ENCODE measurements at places on chromosomes 5 and 9. TPM values are rescaled to one million over a fixed set of nuclear protein-coding genes. Genes with fewer than 3 reads are reported as not detected.

HAND1 gene
- 1.3 TPM for polyA plus RNA-seq

ANXA6 gene
- 139 TPM for polyA plus RNA-seq

TLE4 gene
- polyA plus RNA-seq: 11.8 TPM

PCDHB11 gene
- polyA plus RNA-seq: 0.67 TPM

GPX3 gene
- 1,026 TPM for polyA plus RNA-seq

TRIM7 gene
- polyA plus RNA-seq: 5.3 TPM

AGXT2 gene
- 0.11 TPM for polyA plus RNA-seq

FBN2 gene
- polyA plus RNA-seq: 6.6 TPM

LRRTM2 gene
- polyA plus RNA-seq: 0.07 TPM

EPB41L4B gene
- 9.2 TPM for polyA plus RNA-seq

SLC6A7 gene
- polyA plus RNA-seq: not detected

SPATA31C1 gene
- polyA plus RNA-seq: not detected

RGS7BP gene
- polyA plus RNA-seq: 0.54 TPM

HTR4 gene
- 0.16 TPM for polyA plus RNA-seq

P4HA2 gene
- 10.3 TPM for polyA plus RNA-seq

URM1 gene
- 22.8 TPM for polyA plus RNA-seq

SLCO4C1 gene
- polyA plus RNA-seq: 0.10 TPM

DOCK2 gene
- 10.9 TPM for polyA plus RNA-seq

ZBTB34 gene
- polyA plus RNA-seq: 2.1 TPM

ZNF169 gene
- 1.2 TPM for polyA plus RNA-seq

C6 gene
- 1.8 TPM for polyA plus RNA-seq

CDH10 gene
- 2.8 TPM for polyA plus RNA-seq

PRLR gene
- polyA plus RNA-seq: 2.7 TPM

PDE6A gene
- 1.5 TPM for polyA plus RNA-seq

CEP72 gene
- 2.1 TPM for polyA plus RNA-seq

SPRY4 gene
- polyA plus RNA-seq: 17.8 TPM

ZNF454 gene
- polyA plus RNA-seq: 2.0 TPM

Data from adrenal gland (tissue), 19 donors.